Naive thymus-derived CD8-positive, alpha-beta T cell (primary cell): ENCODE measurements at places on chromosomes 7 and 10. TPM values are rescaled to one million over a fixed set of nuclear protein-coding genes. Genes with fewer than 3 reads are reported as not detected.

ATP5MK gene
- polyA plus RNA-seq: 385 TPM

DCLRE1A gene
- polyA plus RNA-seq: 3.8 TPM

HTRA1 gene
- polyA plus RNA-seq: not detected

ZNF212 gene
- 2.9 TPM for polyA plus RNA-seq

PKD1L1 gene
- not detected for polyA plus RNA-seq

DNA sequence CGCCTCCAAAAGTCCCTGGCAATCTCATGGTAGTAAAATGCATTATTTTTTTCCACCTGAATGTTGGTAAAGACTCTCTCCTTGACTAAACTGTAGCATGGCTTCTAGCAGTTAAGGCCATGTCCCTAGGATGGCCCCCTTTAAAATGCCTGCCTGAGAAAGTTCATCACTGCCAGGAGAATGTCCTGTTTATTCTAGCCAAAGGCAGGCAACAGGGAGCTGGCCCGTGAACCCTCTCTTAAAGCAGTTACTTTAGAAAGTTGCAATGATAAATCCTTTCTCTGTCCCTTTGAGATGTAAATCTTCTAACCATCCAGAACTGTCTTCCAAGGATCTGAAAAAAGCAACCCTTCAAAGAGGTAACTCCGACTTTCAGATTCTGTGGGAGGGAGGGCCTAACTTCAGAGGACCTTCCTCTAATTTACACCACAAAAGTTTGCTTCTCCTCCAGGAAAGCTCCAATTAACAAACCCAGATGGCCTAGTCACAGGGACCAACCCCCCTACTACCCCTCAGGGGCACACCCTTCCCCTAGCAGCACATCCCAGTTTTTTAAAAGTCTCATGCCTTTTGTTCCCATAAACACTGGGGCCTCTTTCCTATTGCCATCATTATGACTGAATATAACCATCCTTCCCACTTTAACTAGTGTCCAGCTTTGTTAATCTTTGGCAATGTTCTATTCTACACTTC, 5.5 kb downstream of the DNTT start:
- DNase-seq: no peak

DNA sequence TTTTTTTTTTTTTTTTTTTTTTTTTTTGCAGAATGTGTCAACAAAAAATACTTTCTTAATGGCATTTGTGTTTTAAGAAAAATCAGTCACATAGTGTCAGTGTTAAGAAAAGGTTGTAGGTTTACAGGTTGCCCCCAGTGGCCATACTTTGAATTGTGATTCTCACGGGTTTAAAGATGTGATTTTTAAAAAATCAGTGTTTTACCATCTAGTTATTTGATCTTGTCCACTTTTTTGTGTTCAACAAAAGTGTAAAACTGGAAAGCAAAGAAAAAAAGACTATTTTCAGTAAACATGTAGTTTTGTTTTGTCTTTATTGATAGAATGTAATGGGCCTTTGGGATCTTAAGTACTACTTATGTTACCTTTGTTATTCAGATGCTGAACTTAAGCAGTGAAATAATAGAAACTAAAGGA, 25.7 kb downstream of the SUV39H2 start:
- DNase-seq: no peak

DNA sequence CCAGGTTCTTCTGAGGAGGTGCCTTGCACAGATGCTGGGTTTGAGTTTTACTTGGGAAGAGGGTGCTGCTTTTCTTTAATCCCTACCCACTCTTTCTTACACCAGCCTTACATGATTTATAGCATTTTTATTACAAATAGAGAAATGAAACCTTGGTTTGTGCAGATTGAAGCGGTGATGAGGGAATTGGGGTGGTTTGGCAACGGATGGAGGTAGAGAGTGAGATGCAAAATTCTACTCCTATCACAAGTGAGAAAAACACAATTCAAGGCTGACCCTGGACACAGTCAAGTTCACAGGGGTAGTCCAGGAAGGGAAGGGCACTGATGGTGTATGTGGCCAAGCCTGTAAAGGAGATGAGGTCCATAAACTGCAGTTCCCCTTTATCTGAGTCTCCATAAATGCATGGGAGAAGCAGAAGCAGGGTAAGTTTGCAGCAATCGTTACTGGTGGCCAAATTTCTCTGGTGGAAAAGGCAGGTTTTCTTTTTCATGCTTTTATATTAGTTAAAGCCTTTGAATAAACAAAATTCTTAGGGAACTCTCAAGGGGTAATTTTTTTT, 214.3 kb downstream of the JAZF1 start:
- no peak for DNase-seq

DNA sequence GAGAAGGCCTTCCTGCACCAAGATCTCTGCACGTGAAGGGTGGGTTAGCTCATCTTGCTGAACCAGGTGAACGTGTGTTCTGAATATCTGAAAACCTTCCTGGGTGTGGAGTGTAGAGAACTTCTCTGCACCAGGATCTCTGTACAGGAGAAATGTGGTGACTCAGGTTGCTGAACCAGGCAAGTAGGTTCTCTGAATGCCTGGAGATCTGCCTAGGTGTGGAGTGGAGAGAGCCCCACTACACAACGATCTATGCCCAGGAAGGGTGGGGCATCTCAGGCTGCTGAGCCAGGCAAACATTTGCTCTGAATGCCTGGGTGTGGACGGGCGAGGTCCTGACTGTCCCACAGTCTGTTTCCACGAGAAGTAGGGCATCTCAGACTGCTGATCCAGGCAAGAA, 1002.3 kb upstream of the KCND2 start:
- no peak for DNase-seq

- no peak for DNase-seq
Observed at GRCh38 chr7:47401611-47402570, 180.0 kb downstream of the TNS3 start.

DNA sequence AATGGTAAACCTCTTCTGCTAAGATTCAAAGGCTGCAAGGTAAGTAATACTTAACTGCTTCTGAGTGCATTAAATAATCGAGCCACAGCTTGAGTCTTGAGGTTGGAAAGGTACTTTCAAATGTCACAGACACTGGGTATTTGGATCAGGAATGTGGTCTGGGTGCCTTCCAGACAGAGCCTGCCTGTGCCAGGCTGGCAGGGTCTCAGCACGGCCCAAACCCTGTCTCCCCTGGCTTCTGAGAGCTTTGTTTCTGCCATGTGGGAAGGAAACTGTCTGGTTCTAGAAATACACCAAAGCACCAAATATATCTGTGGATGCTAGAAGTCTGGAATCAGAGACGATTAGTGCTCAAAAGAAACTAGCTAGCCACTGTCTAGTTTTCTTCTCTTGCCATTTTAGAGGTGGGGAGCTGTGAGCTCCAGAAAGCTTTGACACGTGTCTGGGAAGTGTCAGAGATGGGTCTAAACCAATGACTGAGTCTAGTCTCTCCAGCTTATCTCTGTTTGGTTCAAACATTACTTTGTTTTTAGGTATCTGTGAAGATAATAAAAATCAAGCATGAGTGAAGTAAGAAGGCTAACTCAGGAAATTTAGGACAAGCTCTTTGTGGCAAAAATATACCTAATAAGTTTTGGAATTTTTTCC, 162.8 kb downstream of the CYP26A1 start:
- no peak for DNase-seq

GRCh38 chr7:116176226-116176625, 34.1 kb upstream of the TES start:
- DNase-seq: no peak

DNA sequence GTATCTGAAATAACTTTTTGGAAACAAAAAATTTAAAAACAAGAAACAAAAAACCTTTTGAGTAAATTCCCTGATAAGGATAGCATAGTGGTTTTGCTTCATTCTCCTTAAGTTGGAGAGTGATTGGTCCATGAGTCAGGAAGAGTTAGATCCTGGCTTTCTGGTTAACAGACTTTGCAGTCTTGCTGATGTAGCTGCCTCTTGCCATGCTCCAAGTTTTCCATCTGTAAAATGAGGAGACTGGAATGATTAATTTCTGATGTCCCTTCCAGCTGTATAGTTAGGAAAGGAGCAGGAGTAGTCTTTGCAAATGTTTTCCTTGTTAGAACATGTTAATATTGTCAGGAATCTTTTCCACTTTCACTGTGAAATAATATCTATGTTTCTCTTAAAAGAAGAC, 266.6 kb downstream of the DNAJB9 start:
- no peak for DNase-seq

DNA sequence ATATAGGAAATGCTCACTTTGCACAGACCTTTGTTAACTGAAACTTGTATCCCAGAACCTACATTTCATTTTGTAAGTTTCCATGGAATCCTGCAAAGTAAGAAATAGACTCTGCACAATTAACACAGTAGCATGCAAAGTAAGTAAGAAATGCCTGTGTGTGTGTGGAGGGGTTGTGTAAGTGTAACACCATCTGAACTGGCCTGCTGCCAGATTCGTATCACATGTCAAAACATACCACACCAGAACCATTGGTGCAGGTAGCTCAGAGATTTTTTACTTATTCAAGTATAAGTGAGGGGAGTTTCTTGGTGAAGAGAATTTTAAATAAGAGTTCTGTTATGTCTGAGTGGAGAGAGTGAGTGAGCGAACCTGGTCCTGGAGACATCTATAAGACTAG, 17.9 kb upstream of the DDX21 start:
- DNase-seq: no peak

GRCh38 chr7:152395112-152395511, 40.7 kb downstream of the KMT2C start:
- no peak for DNase-seq

DNA sequence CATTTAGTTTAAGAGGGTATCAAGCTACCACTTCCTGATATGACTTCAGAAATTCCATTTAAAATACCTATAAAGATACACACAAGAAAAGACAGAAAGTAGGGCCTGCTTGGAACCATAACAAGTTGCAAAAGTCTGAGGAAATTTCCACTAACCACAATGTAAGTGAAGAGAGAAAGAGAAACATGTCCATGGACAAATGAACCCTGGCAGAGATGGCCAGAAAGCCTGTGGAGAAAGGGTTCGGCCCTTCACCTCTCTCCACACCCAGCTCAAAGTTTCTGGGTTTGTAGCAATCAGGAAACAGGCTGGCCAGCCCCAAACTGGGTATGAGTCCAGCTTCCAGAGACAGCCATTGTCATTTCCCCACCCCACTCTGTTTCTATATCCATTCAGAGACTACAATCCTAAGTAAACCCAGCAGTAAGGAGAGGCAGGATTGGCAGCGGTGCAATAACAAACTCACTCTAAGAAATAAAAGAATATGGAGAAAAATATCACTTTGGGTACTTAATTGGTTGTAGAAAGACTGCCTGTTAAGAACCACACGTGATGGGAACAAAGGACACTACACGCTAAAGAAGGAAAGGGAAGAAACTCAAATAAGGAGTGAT, 71.1 kb downstream of the STK17A start:
- DNase-seq: no peak

GRCh38 chr10:14684354-14684753, 90.3 kb downstream of the FAM107B start:
- no peak for DNase-seq

GRCh38 chr7:15829691-15830090, 143.2 kb upstream of the MEOX2 start:
- DNase-seq: no peak
